ENCODE measurements at places on chromosomes 3 and 15.
A peak's percentile ranks its signal among the peaks of the same experiment; 100 is the strongest.

DNA sequence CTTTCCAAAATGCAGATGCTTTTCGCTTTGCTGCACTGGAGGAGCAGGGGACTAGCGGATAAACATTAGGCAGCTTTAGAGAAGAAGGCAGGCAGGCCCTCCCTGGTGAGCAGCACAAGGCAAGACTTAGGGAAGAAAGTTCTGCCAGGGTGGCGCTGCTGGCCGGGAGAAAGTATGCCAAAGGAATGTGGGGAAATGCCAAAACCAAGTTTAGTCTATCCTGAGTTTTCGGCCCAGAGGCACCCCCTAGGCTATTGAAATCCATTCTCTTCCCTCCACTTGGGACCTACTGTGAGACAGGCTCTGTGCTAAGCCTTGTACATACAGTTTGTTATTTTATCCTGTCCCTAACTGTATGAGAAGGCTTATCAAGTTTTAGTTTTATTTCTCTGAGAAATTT, 9.2 kb downstream of the SHC4 start:
- DNase-seq, result no peak

DNA sequence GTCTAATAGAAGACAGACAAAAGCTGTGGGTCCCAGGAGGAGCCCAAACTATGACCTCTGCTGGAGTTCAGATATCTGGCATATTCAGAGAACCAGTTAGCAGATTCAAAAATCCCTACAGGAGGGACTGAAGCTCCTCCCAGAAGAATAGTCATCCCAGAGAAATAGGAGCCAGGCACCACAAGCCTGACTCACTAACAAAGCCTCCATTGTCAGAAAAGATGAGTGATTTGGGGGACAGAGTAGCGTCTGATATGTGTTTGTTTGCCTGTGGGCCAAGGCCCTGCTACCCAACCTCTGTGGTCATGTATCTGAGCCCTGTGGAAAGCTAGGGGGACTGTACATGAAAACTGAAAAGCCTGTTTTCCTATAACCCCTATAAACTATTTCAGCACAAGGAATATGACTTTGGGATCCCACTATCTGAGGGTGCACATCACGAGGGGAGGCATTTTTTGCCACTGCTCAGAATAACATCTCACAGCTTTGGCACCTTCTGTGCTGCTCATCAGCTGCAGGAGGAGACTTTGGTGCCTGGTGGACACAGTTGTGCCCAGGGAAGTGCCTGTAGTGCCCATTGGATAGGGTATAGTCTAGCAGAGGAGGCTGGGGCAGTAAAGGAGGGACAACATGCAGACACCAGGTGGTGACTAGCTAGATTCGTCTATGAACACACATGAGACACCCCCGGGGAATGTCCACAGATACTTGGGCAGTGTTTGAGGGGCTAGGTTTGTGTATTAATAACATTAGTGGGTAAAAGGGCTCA, 9.7 kb upstream of the LARP6 start:
- DNase-seq, result no peak

DNA sequence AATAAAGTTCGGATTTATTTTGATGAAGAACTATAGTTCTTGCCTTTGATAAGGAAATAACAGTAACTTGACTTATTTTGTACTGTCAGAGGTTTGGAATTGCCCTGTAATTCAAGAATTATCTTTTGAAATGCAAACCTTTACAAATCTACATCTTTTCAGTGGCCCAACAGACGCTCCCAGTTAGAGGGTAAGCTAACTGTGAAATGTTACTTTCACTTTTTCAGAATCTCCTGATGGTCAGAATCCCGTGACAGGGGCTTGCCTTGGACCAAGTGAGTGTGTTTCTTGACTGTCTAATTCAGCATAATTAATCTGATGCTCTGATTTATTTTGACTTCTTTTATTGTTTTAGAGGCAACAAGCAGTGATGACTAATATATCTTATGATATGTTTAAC, 262.5 kb downstream of the PLOD2 start:
- DNase-seq, result no peak

DNA sequence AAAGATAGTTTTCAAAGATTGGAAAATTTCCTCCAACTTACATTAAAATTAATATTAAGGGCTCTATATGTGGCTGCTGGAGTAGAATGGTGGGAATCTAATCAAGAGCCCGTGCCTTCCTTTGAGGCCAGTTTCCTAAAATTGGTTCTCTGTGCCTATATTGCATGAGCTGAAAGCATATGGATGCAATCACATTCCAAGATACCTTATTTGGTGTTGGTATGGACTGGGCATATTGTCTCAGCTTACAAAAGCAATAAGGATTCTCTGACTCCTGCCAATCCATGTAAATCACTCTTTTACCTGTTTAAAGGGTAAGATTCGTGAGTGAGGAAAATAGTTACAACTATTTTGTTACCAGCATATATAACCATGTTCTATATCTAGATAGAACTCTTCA, 111.6 kb downstream of the GREM1 start:
- no peak for DNase-seq

DNA sequence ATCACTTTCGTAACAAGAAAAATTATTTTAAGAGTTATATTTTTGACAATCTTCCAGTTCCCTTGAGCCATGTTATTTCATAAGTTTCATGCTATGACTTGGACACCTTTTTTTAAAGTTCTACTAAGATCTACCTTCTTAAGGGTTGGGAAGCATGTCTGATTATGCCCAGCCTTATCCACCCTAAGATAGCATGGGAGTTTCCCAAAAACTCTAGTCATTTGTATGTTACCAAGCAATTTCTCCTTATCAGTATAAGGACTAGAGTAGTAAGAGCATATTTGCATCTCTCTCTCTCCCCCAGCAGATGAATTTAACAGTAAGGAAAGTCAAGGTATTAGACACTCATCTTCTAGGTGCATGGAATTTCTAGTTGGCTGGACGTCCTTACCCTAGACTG, 85.1 kb upstream of the NTRK3 start:
- DNase-seq, result no peak

- no peak for DNase-seq
Observed at GRCh38 chr3:179088306-179088705, 16.7 kb upstream of the ZMAT3 start.

- no peak for DNase-seq
Observed at GRCh38 chr3:122918576-122919290, 108.8 kb downstream of the SEMA5B start.

DNA sequence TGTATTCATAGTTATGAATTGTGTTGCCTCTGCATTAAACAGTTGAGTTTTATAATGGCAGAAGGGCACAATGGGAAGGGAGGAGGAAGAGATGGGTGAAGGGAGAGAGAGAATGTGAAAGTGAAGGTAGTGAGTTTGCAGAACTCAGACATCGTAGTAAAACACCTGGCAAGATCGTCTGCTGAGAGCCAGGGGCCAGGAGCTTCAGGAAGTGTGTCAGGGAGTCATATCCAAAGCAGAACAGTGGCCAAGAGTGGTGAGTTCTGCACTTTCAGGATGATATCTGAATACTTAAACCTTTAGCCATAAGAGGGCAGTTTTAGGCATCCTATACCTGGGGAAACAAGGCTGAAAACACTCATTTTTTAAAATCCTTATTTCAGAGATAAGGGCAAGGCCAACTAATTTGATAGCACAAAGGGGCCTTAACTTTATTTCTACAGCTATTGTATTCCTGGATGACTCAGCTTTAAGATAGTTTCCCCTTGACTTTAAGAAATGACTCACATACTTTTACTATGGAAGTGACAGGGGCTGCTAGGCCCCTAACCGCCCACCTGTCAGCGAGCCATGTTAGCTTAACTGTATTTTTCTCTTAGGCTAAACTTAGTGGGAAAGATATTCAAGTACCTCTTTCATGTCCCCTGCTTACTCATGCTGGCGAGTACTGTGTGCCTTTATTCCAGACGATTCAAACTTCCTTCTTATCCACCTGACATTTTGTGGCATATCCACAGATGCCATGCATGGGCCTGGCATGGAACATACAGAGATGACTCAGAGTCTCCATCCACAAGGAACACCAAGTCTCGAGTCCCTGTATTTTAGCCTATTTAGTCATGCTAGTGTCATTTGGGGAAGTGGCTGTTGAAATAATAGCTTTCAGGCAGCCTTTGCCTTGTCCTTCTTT, 53.9 kb downstream of the RLBP1 start:
- DNase-seq, result no peak

GRCh38 chr3:194137506-194138474, 1.8 kb downstream of the HES1 start:
- peak; percentile 31 for DNase-seq

DNA sequence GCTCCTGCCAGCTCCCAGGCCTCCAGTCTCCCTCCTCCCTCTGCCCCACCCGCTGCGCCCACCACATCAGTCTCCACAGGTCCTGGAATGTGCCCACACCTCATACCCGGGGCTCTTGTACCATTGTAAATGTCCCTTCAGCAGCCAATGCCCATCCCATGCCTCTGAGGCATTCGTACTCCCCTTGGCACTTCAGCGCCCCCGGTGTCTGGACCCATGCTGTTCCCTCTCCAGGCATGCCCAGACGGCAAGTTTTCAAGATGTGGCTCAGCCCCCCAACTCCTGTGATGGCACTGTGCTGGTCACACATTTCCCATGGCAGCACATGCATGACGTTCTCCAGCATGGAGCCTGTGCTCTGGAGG, 13.3 kb downstream of the PLXND1 start:
- no peak for DNase-seq

- no peak for DNase-seq
Observed at GRCh38 chr15:58742819-58743502, 6.5 kb downstream of the ADAM10 start.

Data from effector memory CD8-positive, alpha-beta T cell (primary cell).